ENCODE measurements at places on chromosomes 1 and 21.

DNA sequence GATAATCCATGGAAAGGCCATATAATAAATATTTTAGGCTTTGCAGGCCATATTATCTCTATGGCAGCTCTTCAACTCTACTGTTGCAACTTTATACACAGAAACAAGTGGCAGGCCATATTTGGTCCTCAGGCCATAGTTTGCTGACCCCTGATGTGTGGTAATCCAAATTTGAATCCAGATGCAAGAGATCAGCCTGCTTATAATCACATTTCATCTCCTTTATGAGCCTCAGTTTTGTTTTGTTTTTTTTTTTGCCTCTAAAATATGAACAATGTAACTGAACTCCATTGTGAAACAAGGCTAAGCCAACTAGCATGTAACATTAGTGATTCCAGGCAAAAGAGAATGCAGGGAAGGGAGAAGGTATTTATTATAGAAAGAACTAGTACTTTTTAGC lies 81.6 kb downstream of the PRKAA2 start:
- DNase-seq: no peak

- DNase-seq: no peak
These were observed 1.7 kb downstream of the ID3 start for GRCh38 chr1:23557471-23558124.

GRCh38 chr21:17427831-17428483 lies 84.9 kb upstream of the CXADR start:
- DNase-seq: no peak

DNA sequence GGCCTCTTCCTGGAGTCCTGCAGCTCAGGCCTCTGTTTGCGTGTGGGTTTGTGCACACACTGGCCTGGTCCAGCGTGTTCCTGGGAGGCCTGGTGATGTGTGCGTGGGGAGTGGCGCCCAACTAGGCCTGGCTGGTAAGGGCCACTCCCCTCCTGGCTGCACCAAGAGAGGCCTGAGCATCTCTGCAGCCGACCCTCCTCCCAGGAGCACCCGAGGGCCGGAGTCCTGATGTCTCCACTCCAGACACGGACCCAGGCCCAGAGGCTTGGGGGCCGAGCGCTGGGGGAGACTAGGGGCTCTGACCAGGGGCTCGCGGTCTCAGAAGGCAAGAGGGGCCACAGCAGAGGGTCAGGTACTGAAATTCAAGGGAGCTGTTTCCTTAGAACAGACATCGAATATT lies 33.3 kb downstream of the MORN1 start:
- no peak for DNase-seq
